ENCODE measurements at places on chromosomes 13 and 19.

DNA sequence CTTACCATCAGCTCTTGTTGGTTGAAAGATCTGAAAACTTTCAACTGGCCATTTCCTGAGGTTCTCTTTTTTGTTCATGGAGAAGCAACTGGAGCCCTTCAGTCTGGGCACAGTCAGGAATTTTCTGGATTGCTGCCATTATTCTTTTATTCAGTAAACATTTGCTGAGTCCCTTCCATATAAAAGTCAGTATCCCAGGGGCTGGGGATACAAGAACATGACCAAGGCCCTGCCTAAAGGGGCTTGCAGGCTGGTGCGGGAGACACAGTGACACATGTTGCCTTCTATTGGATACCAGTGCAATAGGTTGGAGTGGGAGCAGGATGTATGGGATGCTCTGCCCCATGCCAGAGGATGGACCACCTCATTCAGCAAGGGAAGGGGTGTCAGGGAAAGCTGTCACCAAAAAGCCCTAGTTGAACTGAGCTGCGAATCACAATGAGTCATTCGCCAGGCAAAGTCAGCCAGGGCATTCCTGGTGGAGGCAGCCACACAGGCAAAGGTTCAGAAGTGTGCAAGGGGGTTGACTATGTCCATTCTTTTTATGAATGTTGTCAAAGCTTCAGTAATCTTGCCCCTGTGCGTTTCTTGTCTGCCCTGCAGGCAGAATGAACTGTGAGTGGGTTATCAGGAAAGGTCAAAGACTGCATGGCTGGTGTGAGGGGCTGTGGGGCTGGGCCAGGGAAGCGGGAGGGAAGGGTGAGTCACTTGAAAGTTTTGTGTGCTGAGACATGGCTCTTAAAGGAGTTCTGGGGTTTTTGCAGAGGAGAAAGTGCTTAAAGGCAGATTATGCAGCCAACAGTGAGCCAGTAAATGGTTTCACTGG lies 395.9 kb downstream of the KCNRG start:
- DNase-seq = no peak

DNA sequence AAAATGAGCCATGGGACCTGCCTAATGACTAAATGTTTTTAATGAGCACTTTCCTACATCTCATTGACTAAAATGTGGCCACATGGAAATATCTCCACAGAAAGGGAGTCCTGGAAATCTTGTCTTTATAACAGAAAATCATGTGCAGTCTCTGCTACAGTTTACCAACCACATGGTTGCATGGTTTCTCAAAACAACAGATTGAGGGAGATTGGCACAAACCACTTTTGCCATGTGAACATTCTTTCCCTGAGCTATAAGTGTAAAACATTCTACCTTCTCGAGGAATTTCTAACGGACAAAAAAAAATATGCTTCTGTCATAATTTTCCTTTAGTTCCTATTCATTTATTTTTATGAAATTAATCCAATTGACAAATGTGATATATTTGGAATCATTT lies 218.9 kb upstream of the SLITRK5 start:
- DNase-seq = no peak

DNA sequence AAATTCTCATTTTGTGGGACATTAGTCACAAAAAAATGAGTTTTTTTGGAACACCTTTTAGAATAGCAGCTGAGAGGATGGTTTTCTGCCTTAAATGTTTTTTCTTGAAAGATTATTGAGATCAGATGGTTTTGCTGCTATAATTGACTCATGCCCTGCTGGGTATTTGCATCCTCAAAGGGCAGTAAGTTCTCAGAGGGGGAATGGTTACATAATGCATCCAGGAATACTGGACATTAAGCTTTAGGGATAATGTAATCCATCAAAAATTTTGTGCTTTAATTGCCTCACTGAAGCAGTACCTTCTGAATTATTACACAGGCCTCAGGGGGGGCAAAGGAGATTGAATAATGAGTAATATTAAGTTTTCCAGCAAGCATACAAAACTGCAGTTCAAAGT lies 866.3 kb upstream of the SPRY2 start:
- no peak for DNase-seq

DNA sequence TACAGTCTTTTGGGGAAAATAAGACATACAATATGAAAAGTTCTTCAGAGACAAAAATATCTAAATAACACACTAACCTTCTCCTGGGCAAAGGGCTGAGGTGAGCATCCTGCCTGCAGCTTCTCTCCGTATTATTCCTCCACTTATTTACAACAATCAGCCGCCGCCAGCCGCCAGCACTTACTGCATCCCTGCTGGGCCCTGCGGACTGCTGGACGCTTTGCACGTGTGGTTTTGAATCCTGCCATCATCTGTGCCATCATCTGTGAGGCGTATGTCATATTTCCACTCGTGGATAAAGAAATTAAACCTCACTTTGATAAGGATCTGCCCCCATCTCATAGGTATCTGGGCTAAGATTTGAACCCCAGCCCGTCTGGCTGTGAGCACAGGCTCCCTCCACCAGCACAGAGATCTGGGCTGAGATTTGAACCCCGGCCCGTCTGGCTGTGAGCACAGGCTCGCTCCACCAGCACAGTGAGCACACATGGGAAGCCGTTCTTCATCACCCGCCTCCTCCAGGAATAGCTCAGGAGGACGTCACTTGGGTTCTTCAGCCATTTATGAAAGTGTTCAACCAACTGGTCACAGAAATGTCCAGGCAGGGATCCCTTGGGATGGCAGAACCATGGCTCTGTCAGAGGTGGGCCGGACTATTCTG lies 35.2 kb upstream of the TUBGCP3 start:
- DNase-seq = no peak

- no peak for DNase-seq
Measured at GRCh38 chr13:64397701-64398100, 2832.4 kb downstream of the PCDH9 start.

- no peak for DNase-seq
Measured at GRCh38 chr19:49335071-49335783, at the start of gene CD37. TSS of gene CD37 (plus strand) at chr19:49335406. CDS start at chr19:49335541, 135 bp downstream.

All from SIG-M5 (cell line).